ENCODE measurements at places on chromosomes 4 and X.

GRCh38 chr4:89136525-89136924 lies 25.2 kb downstream of the TIGD2 start:
- DNase-seq: peak; percentile 24

GRCh38 chr4:175671491-175671934 lies 140.6 kb downstream of the GPM6A start:
- no peak for DNase-seq

DNA sequence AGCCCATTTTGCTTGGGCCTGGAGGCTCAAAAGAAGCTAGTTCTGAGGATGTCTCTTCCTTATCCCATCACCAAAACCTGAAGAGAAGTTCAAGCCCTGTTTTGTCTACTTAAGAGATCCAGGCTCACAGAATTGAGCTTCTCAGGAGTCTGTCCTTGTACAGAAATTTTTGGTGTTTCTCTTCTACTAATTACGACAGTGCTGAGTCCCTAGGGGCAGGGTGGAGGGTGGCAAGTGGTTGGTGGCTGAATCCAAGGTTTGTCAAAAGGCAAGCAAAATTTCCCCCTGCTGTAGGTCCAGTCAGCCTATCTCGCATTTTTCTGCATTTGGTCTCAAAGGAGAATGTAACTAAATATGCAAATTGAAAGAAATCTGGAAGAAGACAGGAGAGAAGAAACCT lies 377.9 kb downstream of the SMARCA1 start:
- DNase-seq: no peak

DNA sequence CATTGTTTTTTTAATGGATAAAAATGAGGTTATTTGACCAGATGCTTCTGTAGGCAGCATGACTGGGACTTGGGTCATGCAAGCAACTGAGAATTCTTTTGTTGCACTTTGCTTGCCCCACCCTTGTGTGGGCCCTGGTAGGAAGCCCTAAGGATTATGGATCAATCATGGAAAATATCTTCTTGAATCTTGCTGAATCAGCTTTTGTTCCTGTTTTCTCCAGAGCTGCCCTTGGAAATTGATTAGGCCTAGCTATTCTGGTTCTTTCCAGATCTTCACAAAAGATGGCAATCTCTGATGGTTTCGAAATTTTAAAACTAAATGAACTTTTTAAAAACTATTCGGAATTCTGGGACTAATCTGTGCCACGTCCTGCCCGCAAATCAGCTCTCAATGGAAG lies 58.6 kb downstream of the PRRG1 start:
- DNase-seq: no peak

DNA sequence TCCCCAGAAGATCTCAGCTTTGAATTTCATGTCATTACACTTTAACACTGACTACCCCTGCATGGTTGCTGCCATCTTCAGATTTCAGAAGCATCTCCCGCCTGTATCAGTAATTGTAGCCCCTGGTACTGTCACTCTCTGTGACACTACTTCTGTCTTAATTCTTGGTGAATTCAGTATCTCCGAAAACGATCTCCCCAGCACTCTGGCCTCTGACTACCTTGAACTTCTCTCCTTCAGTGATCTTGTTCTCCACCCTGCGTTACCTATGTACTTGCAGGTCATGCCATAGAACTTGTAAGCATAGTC lies 53.8 kb upstream of the ABCG2 start:
- no peak for DNase-seq

GRCh38 chr4:121958777-121959176 lies 6.9 kb upstream of the TRPC3 start:
- no peak for DNase-seq

DNA sequence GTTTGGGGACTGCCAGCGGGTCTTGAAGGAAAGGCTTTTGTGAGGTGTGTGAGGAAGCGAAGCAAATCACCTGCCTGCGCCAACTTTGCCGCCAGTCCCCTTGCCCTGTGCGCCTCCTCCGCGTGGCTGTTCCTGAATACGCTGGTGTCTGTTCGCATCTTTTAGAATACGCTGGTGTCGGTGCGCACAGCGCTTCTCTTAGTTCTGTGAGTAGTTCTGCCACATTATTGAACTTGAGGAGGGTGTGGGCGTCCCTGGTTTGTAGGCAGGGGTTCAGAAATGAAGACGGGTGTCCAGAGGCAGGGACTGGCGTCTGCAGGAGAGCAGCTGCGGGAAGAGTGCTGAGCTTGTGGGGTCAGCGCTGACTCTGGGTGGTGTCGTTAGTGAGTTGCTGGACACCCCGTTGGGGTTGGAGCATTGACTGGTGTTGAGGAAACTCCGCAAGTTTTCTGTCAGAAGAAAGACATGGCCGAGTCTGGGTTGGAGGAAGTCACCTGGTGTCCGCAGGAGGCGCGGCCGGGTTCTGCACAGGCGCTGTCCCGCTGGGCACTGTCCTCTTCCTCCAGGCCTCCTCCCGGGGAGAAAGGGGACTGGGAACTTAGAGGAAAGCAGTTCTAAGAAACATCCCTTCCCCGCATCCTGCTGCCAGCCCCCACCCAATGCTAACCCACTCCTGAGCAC lies 930 bp downstream of the ZNF718 start:
- DNase-seq: peak; percentile 35

DNA sequence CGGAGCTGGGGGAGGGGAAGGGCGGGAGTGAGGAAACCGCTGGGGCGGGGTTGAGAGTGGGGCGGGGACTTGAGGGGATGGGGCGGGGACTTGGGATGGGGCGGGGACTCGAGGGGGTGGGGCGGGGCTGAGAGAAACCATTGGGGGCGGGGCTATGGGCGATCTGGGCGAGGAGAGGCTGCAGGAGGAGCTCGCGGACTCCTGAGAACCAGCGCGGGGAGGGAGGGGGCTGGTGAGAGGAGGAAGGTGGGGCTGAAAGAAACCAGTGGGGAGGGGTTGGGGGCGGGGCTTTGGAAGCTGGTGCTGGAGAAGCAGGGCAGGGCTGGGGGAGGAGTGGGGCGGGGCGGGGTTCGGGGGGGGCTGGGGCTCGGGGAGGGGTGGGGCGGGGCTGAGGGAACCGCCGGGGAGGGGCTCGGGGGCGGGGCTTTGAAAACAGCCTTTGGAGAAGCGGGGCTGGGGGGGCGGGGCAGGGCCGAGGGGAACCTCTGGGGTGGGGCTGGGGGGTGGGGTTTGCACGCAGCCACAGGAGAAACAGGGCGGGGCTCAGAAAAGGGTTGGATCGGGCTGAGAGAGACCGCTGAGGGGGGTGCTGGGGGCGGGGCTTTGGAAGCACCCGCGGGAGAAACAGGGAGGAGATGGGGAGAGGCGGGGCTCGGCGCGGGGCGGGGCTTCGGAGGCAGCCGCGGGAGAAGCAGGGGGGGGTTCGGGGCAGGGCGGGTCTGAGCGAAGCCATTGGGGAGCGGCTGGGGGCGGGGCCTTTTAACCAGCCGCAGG lies 777 bp upstream of the EOLA2 start:
- peak; percentile 87 for DNase-seq

DNA sequence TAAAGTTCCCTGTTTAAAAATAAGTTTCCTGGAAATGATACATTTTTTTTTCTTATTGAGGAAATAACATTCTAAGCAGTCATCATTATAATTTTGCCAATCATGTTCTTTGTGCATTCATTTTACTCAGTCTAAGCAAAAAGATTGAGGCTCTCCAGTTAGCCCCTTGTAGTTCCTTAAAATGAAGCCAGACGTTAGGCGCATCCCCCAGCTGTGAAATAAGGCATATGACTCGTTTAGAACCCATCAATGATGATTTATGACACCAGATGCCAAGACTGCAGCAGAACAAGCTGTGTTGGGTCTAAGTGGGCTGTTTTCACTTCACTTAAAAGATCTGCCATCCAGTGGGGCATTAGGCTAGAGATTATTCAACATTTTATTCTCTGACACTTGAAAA lies 17.0 kb downstream of the PDGFC start:
- peak; percentile 65 for DNase-seq

GRCh38 chr4:38560768-38561558 lies 103.0 kb upstream of the KLF3 start:
- DNase-seq: no peak

DNA sequence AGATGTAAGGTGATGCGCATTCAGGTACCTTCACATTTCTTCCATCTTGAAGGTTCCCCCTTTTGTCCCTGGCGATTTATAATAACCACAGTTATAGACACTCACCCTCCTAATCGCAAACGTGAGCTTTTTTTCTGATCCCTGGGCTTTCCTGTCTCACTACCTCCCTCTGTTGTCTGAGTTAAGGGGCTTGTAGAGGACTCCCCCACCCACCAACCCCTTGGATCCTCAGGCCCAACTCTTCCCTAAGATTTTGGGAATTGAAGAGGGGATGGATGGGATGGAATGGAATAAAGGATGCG lies 1.4 kb downstream of the CNKSR2 start:
- no peak for DNase-seq

DNA sequence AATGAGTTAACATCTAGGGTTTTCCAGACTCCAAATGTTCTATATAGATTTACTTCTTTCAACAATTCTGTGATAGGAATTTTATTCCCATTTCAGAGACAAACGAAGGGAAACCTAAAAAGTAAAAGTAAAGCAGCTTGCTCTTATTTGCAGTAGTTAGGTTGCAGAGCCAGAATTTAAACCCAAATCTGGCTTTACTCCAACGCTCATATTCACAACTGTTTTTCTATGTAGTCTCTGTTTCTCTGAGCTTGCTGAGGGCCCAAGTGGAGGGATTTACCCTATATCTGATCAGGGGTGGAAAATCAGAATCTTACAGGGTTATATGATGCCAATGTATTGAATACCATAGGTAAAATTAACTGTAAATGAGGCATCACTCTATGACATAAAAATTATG lies 599.1 kb upstream of the GRIA3 start:
- no peak for DNase-seq

Data from fibroblast of mammary gland (primary cell).